GM06990 (cell line): ENCODE measurements at places on chromosomes 11 and 22.
A peak's percentile ranks its signal among the peaks of the same experiment; 100 is the strongest.

- DNase-seq: no peak
These were observed 67.1 kb upstream of the WNT7B start for GRCh38 chr22:46043816-46044620.

GRCh38 chr22:46052331-46052771 lies 75.4 kb upstream of the WNT7B start:
- DNase-seq: no peak

GRCh38 chr22:19962909-19963806 lies 21.5 kb upstream of the TXNRD2 start:
- no peak for DNase-seq

DNA sequence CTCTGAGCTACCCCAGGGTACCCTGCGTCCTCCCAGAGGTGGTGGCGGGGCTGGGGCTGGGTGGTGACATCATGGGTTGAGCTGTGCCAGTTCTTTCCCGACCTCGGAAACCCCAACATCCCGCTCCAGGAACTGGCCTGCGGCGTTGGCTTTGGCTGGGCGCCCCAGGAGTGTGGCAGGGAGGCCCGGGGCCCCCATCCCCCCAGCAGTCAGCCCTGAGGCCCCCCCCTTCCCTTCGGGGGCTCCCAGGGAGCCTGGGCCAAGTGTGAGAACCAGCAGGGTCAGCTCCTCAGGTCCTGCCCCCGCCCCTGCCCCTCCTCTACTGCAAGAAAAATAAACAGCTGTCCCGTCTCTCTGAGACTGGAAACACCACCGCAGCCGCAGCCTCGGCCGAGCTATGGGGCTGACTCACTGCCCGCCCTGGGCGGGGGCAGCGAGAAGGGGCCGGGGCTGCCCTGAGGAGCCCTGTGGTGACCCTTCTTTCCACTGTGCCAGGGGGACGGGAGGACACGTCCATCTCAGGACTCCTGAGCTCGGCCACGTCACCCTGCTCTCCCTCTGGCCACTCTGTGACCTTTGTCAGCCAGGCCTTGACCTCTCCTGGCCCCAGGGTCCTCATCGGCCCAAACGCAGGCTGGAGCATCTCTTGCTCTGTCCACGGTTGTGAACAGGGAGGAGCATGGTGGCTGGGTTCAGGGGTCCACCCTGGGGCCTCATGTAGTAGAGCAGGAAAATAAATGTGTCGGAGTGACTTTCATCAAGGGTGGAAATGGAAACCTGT lies 73.4 kb downstream of the WNT7B start:
- no peak for DNase-seq

- DNase-seq: no peak
These were observed 65.2 kb downstream of the DSCAML1 start for GRCh38 chr11:117731722-117732290.

- no peak for DNase-seq
These were observed 7.5 kb downstream of the ALDH3B2 start for GRCh38 chr11:67666676-67667489.

DNA sequence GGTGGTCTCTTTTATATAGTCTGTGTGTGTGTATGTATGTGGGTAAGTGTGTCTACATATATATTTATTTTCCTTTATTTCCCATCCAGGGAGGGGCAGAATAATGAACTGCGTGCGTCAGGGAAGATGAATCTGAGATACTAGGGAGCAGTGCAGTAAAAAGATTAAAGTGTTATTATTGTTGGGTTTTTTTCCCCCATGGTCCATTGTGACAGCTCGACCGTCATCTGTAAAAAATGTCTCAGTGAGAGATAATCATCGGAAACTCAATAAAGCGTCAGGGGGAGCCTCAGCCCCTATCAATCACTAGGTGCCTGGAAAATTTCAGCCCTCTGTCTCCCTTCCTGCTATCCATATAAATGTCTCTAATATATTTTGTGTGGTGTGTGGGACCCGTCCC lies 64.6 kb downstream of the CLPB start:
- DNase-seq: no peak

- DNase-seq: peak; percentile 47
These were observed 10.3 kb downstream of the TOP3B start for GRCh38 chr22:21972293-21972779.

DNA sequence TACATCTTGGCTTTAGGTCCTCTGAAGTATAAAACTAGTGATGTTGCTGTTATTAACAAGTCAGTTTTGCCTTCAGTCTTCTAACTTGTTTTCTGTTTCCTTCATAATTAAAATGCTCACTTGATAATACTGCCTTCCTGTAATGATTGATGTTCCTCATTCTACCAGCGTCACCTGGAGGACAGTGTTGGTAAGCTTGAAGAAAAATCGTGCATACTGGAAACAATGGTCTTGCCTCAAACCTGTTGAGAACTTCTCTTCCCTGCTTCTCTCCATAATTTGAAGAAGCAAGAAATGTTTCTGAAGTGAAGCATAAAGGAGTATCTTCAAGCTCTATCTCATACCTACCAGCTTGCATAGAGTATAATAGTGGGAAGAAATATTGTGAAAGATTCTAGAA lies 3.0 kb downstream of the YWHAH start:
- peak; percentile 25 for DNase-seq

GRCh38 chr22:24088816-24089215 lies 77.7 kb downstream of the CABIN1 start:
- DNase-seq: no peak

DNA sequence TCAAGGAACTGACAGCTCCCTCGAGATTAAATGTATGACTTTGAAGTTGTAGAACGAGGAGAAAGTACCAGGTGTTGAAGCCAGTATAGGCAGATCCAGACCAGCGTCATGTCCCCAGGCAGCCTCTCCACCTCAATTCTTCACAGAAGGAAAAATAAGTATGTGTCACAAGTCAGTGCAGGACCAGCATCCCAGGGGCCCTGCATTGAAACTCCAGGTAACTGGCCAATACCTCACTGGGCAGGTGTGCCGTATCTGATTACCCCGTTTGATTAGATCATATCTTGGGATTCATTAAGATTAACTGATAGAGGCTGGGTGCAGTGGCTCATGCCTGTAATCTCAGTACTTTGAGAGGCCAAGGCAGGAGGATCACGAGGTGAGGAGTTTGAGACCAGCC lies 466.7 kb upstream of the B3GAT1 start:
- no peak for DNase-seq

- no peak for DNase-seq
These were observed 2.2 kb downstream of the MRTFA start for GRCh38 chr22:40634119-40634903.

- DNase-seq: no peak
These were observed 75.1 kb downstream of the INSC start for GRCh38 chr11:15189641-15190365.

DNA sequence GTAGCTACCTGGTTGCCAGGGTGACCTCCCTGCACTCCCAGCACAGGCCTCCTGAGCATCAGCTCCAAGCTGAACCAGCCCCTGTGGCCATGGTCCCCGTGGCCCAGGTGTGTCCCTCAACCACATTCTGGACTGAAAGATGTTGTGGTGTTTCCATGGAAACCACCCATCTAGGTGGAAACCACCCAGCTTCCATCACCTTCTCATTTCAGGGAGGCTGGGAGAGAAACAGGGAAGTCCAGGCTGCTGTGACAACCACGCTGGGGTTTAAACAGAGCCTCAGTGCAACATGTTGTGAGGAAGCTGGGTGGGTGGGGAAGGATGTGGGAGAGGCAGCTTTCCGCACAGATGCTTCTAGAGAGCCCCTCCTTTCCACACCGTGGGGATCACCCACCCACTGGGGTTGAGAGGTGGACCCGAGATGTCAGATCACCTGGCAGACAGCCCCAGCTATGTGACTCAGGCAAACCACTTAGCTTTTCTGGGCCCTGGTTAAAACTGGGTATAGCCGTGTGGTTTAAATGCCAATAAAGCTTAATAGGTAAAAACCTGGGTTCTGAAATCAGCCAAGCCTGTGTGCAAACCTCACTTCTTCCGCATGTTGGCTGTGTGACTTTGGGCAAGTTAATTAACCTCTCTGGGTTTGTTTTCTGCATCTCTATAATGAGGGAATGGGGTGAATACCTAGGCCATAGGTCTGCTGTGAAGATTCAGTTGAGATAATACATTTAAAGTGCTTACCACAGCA lies 46.4 kb downstream of the CD82 start:
- DNase-seq: peak; percentile 71

- no peak for DNase-seq
These were observed 92.9 kb downstream of the CHST1 start for GRCh38 chr11:45572354-45573123.

DNA sequence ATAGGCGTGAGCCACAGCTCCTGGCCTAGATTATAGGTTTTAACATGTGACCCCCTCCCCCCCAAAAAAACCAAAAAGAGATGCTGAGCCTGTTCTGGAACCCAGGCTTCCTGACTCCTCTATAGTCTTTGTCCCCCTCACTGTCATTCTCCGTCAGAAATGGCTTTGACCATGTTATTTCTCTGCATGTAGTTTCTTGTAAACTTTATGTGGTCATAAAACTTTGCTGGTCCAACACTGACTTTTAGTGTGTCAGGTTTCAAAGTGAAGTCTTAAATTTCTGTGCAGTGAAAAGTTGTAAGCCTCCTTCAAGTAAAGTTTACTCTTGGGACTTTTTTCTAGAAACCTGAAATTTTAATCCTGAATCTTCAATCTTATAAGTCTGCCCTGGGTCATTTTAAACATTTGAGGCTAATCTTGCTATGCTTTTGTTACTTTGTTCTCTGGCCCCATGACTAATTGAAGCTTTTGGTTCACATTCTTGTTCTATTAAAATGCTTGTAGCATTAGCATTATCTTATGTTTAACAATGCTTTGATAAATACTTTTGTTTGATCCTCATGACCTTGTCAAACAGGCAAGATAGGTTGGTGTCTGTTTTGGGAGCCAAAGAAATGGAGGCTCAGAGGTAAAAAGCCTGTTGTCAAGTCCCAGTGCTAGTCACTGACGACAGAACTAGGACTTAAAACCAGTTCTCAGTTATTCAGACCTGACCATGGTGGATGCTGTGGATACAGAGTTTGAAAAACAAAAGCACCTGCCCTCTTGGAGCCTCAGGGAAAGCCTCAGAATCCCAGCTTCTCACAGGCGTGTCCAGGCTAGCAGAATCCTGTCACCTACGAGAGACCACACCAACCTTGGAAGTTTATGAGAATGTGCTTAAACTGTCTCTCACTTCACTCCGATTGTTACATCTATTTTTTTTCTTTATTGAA lies 87.7 kb upstream of the HORMAD2 start:
- DNase-seq: no peak
